ENCODE measurements at places on chromosomes 3 and 15.

DNA sequence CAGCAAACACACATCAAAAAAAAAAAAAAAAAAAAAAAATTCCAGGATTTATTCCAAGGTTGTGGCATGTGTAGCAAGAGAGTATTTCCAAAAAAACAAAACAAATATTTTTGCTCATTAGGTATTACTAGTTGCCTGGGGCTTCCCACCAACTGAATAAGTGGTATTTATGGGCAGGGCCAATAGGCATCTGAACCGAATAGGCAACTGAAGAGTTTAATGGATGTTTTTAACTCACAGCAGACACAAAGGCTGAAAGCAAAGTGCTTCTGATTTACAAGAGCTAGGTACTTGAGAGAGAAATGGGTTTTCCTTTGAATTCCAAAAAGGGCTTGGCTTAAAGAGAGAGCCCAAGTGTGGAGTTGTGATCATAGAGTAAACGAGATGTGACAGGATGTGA lies 21.4 kb downstream of the EIF4E3 start:
- no peak for DNase-seq

GRCh38 chr15:78422571-78423340 lies 15.3 kb upstream of the IREB2 start:
- DNase-seq = peak; percentile 38

- no peak for DNase-seq
These were observed 588.4 kb downstream of the UNC13C start for GRCh38 chr15:54566654-54567053.

DNA sequence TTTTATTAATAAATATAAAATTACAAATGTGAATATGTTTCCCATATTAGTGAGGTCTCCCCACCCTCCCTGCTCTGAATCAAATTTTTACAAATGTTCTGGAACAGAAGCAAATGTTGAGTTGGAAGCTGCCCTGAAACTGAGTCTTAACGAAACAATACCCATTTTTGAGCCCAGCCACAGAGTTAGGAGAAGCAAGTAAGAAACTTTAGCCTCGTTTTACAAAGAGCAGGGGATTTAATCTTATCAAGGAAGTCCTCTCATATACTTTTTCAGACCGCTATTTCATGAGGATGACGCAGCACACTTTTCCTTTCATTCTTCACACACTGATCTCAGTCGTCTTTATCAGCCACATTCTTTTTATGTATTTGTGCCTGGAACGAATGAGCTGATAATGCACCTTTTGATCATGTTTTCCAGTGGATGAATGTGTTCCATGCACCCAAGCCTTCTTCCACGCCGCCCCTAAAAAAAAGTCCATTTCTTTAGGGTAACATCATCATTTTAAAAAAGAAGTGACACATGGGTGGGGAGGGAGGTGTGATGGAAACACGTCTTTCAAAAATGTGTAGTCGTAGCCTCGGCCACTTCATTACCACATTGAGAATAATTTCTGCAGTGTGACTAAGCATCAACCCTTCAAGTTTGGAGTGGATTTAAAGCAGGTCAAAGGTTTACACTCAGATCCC lies 48.1 kb downstream of the SETMAR start:
- no peak for DNase-seq

DNA sequence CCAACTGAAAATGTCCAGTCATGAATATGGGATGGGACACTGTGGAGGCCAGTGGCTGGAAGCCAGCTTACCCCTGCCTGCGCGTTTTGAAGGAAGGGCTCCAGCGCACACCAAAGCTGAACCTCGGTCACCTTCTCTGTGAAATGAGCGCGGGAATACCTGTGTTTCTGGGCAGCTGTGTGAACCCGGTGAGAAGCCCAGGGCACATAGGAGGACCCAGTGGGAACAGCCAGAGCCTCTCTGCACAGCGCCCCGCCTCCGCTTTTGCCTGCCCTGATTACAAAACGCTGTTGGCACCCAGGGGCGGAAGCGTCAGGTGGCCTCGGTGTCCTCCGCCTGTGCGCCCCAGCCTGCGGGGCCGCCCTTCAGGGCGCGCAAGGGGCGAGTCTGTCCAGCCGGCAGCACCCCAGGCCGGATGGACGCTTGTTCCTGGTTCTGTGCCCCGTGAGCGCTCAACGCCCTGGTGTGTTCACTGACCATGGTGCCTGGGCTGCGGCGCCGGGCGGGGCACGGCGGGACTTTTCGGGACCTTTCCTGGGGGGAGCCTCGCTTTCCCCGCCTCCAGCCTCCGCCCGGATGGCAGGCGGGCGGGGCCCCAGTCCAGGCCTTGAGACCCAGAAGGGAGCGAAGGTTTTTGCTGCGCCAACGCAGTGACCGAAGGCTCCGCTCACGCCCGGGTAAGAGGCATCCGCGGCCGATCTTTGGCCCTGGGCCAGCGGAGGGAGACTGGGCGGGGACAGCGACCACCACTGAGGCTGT lies at the start of gene SQOR:
Gene SQOR, plus strand, starts transcription at position 598 of the 759 bp plus-strand sequence. CDS start 23,895 bp downstream, outside the sequence.
- peak; percentile 26 for DNase-seq

DNA sequence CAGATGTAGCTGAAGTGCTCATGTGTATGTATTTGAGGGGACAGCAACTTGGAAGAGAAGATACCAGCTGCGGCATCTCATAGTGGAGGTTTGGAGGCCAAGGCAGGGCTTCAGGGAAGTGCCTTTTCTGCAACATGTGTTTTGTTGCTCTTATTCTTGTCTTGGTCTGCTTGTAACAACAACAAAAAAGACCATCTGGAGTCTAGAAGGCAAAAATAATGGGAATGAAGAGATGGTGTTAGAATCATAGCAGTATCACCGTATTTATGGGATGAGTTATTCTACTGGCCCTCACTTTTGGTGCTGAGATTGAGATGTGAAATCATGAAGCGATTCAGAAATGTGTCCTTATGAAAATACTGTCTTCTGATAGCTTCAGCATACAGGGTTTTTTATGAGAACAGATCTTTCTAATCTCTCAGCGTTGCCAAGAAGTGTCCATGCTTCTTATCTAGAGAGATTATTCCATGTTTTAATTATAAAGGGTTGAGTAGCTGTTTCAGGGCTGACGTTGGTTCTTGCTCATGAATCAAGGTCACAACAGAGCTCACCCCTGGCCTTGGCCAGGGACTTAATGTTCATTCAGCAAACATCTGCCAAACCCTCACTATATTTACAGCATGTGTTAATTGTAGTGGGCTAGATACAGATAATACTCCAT lies 58.0 kb downstream of the ITPR1 start:
- no peak for DNase-seq

- no peak for DNase-seq
These were observed 254.6 kb downstream of the PYDC2 start for GRCh38 chr3:191715585-191715984.

GRCh38 chr3:111738790-111739189 lies 120.3 kb upstream of the PHLDB2 start:
- DNase-seq = no peak

- no peak for DNase-seq
These were observed 44.9 kb downstream of the NMD3 start for GRCh38 chr3:161265916-161266571.

GRCh38 chr15:94258246-94258645 lies 26.9 kb downstream of the MCTP2 start:
- DNase-seq = no peak

DNA sequence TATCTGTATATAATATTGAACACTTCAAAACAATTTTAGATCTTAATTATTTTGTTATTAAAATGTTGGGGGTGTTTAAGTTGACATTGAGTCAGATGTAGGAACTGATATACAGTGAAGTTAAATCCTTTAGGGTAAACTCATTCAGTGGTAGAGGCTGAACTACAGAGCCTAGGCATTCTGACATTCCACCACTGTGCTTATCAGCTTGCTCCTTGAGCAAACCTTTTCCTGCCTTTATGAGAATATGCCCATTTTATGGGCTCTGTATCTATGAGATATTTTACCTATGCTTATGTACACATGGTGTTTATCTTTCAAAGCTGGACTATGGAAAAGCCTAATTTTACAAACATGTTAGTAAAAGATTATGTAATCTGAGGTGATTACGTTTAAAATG lies 407.5 kb downstream of the ZBTB20 start:
- DNase-seq = no peak

GRCh38 chr15:91132079-91132478 lies 32.0 kb downstream of the SV2B start:
- DNase-seq = no peak

GRCh38 chr15:59924812-59925522 lies 79.1 kb upstream of the FOXB1 start:
- DNase-seq = no peak

GRCh38 chr15:80328496-80328895 lies 75.7 kb upstream of the ARNT2 start:
- no peak for DNase-seq

- no peak for DNase-seq
These were observed 549.4 kb upstream of the MDFIC2 start for GRCh38 chr3:70861855-70862254.

- DNase-seq = no peak
These were observed 271.0 kb upstream of the CBLB start for GRCh38 chr3:106139826-106140225.

DNA sequence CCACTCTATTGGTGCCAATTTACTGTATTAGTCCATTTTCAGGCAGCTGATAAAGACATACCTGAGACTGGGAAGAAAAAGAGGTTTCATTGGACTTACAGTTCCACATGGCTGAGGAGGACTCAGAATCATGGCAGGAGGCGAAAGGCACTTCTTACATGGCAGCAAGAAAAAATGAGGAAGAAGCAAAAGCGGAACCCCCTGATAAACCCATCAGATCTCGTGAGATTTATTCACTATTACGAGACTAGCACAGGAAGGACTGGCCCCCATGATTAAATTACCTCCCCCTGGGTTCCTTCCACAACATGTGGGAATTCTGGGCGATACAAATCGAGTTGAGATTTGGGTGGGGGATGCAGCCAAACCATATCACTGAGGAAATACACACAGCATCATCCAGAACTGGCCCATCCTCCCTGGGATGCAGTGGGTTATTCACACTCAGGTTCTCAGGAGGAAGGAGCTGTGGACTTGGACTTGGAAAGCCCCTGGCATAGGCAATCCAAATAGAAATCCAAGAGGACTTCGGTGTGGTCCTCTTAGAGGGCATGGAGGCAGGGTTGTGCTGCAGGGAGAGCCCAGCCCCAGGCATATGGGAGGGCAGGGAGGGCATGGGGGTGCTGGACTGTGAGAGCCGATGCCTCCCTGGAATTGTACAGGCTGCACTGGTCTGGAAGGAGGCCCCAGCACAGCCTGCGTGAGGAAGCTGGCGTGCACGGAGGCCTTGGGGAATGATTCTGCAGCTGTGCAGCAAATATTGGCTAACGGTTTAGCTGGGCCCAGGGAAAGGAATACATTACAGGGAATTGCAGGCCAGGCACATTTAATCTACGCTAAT lies 62.9 kb downstream of the EFCAB12 start:
- no peak for DNase-seq

DNA sequence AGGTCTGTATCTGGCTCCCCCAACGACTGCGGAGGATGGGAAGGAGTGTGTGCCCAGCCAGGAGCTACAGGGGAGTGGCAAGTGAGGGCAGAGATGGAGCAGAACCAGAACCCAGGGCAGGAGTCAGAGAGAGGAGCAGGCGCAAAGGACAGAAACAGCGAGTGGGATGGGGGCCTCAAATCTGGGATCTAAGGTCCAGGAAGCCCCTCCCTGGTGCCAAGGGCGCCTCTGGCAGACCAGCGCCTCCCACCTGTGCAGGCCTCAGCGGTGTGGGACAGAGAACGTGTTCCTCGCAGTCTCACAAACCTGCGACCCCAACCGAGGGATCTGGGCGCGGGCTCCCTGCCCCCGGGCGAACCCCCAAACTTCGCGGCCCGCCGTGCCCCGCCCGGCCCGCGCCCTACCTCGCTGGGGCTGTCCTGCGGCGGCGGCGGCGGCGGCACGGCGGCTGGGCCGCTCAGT lies 301 bp downstream of the PCBP4 start:
- DNase-seq = no peak

- no peak for DNase-seq
These were observed 577.5 kb upstream of the CBLB start for GRCh38 chr3:106446271-106446670.

GRCh38 chr15:77002436-77002835 lies 7.5 kb downstream of the PSTPIP1 start:
- DNase-seq = no peak

- DNase-seq = no peak
These were observed 13.9 kb upstream of the PAQR9 start for GRCh38 chr3:142977399-142977728.

GRCh38 chr3:139309061-139309591 lies 34.7 kb upstream of the MRPS22 start:
- no peak for DNase-seq

DNA sequence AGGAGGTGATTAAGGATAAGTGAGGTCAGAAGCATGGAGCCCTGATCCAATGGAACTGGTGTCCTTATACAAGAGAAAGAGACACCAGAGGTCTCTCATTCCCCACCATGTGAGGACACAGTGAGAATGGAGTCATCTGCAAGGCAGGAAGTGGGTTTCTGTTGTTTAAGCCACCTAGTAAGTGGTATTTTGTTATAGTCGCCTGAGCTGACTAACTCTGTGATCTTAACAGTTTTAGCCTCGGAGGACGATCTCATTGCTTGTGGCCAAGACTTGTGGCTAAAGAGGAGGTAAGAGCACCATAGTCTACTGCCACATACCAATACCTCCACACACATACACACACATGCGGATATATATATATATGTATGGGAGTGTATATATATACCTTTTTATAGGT lies 73.8 kb downstream of the MCTP2 start:
- no peak for DNase-seq

- no peak for DNase-seq
These were observed 772.4 kb upstream of the NR2F2 start for GRCh38 chr15:95558131-95558530.

DNA sequence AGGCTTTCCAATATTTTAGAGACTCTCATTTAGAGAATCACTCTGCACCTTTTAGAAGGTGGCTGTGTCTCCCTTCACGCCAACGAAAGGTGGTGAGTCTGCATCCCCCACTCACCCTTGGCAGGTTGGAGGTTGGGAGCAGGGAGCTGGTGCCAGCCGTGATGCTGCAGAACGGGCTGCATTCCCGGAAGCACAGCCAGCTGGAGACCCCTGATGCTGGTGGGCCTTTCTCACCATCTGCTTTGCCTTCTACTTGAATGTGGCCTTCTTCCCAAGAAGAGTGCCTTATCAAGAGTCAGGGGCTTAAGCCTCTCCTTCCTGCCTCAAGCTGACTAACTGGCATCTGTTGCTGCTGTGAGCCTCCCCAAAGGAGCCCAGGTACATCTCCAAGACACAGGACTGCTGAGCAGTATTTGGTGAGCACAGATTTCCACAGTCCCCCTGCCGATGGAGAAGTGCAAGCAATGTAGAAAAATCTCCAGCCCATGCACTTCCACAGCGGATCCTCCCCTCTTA lies 17.7 kb upstream of the HEG1 start:
- no peak for DNase-seq

- DNase-seq = no peak
These were observed 111.4 kb downstream of the HERC1 start for GRCh38 chr15:63722204-63722808.

- DNase-seq = no peak
These were observed 12.2 kb downstream of the ZNF774 start for GRCh38 chr15:90364251-90364650.

DNA sequence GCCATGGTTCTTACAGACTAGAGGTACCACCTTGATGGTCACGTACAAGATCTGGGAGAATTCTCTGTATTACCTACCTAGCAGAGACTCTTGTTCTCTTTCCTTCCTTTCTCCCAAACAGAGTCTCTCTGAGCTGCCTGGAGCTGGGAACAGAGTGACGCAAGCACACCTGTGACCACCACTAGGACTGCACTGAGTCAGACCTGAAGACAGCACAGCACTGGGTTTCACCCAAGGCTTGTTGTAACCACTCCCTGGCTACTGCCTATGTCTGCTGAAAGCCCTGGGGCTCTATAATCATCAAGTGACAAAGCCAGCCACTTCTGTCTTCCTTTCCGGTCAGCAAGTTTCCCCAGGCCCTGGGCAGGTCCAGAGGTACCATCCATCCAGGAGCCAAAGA lies 293.3 kb upstream of the CNTN4 start:
- DNase-seq = no peak
